ENCODE measurements at places on chromosomes 1 and 21.

DNA sequence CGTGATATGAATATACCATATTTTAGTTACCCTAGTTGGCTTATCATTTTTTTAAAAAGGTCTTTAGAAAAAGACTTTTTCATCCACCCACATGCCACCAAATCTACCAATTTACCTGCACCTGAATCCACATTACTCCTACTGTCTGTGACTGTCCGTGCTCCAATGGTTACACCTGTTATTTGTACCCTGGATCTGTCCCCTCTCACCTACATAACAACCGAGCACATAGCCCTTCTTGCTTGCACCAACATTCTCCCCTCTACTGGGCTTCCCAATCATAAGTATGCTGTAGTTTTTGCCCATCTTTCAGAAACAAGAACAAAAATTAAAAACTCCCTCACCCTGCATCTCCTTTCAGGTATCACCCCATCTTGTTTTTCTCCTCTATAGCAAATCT lies 17.6 kb downstream of the SOD1 start:
- DNase-seq: no peak

- DNase-seq: peak; percentile 27
These were observed 3.1 kb upstream of the GJC2 start for GRCh38 chr1:228146417-228147150.

GRCh38 chr1:30779294-30780071 lies 21.9 kb upstream of the LAPTM5 start:
- peak; percentile 87 for DNase-seq

DNA sequence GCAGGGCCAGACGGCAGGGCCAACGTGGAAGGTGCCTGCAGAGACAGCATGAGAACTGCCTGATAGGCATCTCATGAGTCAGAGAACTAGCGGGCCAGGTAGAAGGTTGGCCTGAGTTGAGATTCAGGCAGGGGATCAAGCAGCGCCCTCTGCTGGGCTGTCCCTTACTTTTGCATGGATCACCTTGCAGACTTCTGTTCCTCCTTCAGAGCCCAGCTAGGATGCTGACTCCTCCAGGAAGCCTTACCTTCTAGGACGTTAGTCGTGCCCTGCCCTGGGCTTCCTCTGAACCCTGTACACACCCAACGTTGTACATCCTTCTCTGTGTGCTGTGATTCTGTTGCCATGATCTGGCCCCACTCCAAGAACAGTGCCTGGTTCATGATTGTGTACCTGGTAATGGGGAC lies 231.3 kb upstream of the VAMP3 start:
- DNase-seq: no peak

- peak; percentile 33 for DNase-seq
These were observed 67.2 kb downstream of the TTLL7 start for GRCh38 chr1:83931658-83932253.

DNA sequence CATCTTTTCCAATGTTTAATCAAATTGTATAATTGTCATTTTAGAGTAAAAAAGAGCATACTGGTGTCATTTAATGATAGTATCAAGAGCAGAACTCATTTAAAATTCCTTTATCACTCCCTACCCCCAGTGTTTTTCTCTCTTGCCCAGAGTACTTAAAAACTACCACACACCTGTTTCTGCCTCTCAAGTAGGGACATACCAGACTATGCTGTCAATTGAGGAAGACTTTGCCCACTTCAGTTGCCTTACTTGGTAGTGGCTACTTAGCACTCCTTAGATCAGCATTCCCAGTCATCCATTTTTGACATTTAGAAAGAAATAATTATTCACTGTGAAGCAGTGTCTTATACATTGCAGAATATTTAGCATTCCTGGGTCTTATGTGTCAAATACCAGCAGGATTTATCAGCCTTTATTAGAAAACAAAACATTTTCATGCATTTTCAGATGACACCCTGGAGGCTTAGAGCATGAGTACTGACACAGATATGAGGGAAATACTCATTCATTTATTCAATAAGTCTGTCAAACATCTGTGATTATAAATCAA lies 127.5 kb upstream of the RGS1 start:
- no peak for DNase-seq

- DNase-seq: no peak
These were observed 869 bp downstream of the NAV1 start for GRCh38 chr1:201539561-201540431.

GRCh38 chr1:64479874-64480273 lies 9.9 kb downstream of the CACHD1 start:
- DNase-seq: no peak

DNA sequence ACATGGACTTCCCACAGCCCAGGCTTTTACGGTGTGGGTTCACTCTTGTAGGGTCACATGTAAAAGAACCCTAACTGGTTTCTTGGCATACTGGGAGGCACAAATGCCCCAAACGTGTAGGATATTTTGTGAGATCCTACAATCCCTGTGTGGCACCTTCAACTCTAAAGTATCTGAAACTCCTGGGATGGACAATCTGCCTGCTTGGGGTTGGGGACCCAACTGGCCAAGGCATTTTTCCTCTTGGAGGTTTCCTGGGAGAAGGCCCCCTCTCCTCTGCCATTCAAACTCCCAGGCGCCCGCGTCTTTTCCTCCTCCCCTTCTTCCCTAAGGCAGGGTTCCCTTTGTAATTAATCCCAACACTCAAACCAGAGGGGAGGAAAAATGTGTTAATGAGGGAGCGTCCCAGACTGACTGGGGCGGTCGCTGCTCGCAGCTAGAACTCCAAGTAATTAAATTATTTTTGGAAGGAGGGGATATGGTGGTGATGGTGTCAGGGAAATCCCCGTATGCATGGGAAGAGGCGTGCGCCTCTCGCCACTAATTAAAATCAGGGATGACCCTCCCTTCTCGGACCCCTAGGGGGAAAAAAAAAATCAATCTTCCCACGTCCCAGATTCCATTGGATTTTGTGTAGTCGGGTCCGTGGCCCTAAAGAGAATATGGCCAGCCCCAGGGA lies 681 bp upstream of the VANGL2 start:
- no peak for DNase-seq

DNA sequence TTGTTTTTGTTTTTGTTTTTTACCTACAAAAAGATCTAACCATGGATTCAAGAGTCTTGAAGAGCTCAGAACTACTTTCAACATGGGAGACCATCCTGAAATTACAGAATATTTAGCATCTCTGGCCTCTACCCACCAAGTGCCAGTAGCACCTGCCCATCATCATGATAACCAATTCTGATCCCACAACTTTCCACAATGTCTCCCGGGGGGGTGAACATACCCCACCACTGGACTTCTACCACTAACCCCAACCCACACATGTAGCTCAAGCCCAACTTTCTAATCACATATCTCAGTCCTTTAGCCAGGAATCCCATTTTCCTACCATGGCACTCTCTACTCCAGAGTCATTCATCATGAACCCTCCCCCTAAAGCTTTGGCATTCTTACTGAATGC lies 15.7 kb upstream of the IFNAR2 start:
- no peak for DNase-seq

- DNase-seq: no peak
These were observed 71.4 kb upstream of the TSPAN2 start for GRCh38 chr1:115160728-115161127.

- DNase-seq: no peak
These were observed 2.7 kb upstream of the CLDN19 start for GRCh38 chr1:42742617-42743316.

GRCh38 chr21:42672699-42673458 lies 19.5 kb downstream of the PDE9A start:
- DNase-seq: no peak

- DNase-seq: no peak
These were observed 11.3 kb upstream of the MAP10 start for GRCh38 chr1:232793944-232794343.

- no peak for DNase-seq
These were observed 1770.6 kb downstream of the PLA2G4A start for GRCh38 chr1:188599313-188599712.

GRCh38 chr1:26537951-26538352 lies 8.4 kb downstream of the RPS6KA1 start:
- peak; percentile 76 for DNase-seq

- DNase-seq: no peak
These were observed 58.1 kb downstream of the NRIP1 start for GRCh38 chr21:15006594-15007230.

DNA sequence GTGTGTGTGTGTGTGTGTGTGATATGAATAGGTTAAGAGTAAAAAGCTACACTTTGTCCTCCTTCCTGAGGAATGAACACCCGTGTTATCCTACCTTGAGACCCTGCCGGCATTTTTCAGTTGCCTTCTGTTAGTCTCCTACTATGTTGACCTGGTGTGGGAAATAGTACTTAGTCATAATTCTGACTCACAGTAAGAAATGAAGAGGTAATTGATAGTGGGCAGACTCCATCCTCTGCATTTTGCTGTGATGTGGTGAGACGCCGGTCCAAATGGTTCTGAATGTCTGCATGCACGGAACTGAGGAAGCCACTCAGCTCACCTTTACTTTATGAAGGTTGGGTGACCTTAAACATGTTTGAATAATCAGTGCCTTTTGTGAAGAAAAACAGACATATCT lies 12.6 kb downstream of the CD101 start:
- no peak for DNase-seq

DNA sequence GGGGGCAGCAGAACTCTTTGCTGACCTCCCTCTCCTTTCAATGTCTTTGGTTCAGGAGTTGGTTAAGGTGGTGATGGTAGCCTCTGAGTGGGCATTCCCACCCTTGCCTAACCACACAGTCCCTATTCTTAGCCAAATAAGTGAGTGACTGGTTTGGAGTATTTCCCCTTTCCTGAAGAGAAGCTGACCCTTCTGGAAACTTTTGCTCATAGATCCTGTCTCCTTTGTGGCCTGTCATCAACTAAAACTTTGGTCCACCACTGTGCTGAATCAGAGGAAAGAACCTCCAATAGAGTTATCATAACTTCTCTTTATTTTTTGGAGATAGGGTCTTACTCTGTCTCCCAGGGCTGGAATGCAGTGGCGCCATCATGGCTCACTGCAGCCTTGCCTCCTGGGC lies 31.1 kb downstream of the C1orf21 start:
- no peak for DNase-seq

DNA sequence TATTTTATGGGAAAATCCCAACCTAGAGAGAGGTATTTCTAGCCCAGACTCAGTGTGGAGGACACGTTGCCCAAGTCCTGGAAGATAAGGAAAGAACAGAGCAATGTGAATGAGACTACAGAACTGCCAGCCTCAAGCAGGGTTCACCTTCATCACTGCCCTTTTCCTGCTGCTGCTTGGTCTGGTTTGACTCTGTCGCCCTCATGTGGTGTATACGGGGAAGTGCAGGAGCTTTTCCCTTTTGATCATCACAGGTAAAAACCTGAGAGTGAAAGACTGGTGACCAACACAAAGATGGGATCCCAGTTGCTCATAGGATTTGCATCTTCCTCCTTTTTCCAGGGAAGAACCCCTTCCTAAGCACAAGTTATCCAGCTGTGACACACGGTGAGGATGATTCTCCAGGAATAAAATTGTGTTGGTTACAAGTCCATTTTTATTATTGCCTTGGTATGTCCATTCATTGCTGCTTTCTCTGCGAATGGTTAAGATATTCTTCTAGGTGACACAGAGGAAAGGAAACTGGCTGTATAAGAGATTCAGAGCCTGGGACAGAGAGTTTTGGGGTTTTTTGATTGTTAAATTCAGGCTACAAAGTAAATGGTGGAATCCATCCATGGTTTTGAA lies 89.5 kb upstream of the CD53 start:
- peak; percentile 68 for DNase-seq

DNA sequence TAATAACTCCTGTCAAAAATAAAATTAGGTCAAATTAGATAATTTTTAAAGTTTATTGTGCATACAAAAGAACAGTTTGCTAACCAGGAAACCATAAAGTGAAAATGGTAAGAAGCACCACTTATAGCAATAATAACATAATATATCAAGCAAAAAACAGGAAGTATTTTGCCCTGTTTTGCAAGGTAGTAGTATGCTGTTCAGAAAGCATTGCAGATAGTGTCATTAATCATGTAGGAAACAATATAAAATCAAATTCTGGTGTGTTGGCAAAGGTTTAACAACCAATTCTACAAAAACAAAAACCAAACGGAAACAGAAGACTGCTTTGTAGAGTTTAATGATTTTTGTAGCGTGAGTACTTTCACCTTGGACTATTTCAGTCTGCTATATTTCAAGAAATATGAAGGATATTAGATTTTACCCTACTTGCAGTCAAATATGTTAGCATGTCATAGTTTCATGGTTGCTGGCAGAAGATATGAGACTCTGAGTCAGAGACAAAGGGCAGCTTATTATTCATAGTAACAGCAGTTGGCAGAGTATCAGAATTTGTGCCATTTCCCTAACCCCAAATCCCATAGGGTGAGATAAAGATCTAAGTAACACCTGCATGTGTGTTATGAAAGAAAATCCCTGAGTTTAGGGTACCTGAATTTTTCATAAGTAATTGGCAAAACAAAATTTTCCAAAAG lies 729.0 kb upstream of the BRINP3 start:
- DNase-seq: no peak

GRCh38 chr1:240701412-240701811 lies 89.5 kb upstream of the GREM2 start:
- no peak for DNase-seq

GRCh38 chr1:44801491-44802305 lies 1.5 kb downstream of the PLK3 start:
- DNase-seq: no peak

DNA sequence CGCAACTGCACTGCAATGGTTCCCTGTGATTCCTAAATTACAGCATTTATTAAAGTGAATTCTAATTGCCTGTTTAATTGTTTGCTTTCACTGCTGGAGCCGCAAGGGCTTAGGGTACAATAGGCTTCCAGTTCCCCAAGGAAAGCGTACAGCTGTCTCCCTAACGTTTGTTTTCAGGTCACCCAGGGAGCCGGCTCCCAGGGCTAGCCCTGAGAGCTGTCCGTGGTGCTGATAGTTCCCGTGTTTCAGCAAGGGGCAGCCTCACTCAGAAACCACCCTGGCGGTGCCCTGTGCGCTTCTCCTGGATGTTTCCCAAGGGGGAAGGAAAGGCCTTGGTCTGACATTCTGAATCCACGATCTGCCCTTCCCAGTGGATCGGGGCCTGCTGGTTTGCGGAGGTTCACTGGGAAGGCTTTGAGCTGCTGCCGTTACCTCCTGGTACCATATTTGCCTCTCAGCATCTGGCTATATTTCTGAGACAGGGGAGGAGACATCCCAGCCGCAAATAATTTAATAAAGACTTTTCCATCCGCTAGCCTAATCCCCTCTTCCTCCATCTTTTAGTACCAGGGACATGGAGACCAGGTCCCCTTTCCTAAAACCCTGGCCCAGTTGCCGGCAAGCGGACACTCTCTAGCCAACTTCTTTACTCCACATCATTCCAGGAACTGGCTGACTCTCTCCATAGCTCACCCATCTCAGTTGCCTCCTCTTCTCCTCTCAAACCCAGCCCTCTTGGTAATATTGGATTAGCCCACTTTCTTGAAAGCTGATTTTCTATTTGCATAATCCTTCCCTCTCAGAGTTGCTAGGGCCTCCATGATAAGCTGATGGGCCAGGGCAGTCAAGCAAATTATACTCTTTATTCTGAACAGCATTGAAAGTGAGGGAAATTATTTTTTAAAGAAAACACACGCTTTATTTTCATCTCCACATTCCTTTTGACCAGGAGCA lies 149.0 kb downstream of the IGSF21 start:
- DNase-seq: peak; percentile 56
